CD4-positive, alpha-beta T cell treated with Interleukin-4 for 1 hour (primary cell): ENCODE measurements at places on chromosomes 2 and 18.

DNA sequence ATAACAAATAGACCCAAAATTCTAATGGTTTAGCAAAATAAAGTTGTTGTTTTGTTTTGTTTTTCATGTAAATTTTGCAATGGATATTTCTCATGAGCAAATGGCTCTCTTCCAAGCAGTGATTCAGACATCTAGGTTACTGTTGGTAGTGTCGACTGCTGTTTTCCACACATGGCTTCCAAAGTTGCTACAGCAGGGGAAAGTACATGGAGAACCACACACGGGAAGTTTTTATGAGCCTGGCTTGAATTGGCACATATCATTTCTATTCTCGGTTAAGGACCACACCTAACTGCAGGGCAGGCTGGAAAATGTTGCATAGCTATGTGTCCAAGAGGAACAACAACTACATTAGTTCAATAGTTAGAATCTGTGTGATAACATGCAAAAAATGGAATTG, 262.1 kb downstream of the GALNT13 start:
- DNase-seq: no peak

GRCh38 chr2:45612285-45612684, 1.2 kb upstream of the SRBD1 start:
- no peak for DNase-seq

- no peak for DNase-seq
These were observed 171.9 kb downstream of the HRH4 start for GRCh38 chr18:24632158-24632988.

GRCh38 chr18:24936691-24937090, 415.3 kb downstream of the ZNF521 start:
- no peak for DNase-seq

DNA sequence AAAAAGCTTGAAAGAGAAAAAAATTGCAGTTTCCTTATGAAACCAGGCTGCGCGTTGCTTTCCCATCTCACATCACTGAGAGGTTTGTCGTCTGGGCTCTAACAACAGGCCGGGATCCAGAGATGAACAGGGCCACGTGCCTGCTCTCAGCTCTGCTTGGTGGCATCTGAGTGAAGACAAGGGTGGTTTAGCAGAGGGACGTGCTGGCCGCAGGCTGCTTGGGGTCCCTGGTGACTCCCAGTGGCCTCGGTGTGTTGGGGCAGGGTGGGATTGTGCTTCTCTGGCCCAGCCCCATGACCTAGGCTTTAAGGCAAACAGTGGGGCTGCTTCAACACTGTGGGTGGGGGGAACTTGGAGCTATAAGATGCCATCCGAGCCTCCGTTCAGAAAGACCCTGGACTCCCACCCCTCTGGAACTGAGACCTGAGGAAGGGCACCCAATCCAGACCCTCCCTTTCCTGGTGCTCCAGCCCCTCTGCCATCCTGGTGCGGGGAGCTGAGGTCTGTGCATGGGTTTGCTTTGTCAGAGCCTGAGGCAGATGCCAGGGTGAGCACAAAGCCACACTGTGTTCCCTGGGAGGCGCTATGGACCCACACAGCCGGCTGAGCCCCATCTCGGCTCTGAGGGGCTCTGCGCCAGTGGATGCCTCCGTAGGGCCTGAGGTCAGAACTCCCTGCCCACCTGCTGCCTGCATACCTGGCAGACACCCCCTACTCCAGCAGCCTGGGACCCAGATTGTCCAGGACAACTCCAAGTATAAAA, 18.4 kb upstream of the HPCAL1 start:
- DNase-seq: no peak

GRCh38 chr2:235658351-235659174, 164.7 kb downstream of the AGAP1 start:
- no peak for DNase-seq

GRCh38 chr2:10780491-10780820, 32.1 kb downstream of the PDIA6 start:
- no peak for DNase-seq

DNA sequence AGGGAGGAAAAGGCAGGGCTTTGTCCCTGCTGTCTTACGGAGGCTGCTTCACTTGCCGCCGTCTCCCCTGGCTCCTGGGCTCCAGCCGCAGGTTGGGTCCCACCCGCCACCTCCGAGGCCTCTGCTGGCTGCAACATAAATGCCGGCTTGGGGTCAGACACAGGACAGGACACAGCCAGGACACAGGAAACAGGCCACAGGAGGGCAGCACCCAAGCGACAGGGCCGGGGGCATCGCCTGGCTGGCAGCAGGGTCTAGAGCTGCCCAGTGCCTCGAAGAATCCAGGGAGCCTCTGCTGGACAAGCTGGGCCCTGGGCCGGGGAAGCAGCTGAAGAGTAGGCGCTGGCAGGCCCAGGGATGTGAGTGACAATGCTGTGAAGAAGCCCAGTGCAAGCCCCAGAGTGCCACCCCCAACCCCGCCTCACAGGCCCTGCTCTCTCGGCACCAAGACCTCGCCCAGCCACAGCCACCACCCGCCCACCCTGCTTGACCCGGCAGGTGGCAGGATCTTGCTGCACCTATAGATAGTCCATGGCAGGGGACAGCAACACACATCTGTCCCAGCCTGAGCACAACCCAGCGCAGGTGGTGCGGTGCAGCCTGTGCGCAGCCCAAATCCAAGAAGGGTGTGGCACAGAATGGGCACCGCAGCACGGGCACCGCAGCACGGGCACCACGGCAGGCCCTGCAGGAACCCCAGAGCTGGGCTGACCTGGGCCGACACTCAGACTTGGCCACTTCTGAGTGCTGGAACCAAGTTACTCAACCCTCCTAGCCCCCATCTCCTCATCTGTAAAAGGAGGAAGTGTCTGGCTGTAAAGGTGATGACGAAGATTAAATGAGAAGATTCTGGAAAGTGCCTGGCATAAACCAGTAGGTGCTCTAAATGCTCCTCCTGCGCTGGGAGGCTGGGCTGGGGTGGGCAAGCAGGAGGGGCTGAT, 55.6 kb downstream of the BIN1 start:
- DNase-seq: no peak

DNA sequence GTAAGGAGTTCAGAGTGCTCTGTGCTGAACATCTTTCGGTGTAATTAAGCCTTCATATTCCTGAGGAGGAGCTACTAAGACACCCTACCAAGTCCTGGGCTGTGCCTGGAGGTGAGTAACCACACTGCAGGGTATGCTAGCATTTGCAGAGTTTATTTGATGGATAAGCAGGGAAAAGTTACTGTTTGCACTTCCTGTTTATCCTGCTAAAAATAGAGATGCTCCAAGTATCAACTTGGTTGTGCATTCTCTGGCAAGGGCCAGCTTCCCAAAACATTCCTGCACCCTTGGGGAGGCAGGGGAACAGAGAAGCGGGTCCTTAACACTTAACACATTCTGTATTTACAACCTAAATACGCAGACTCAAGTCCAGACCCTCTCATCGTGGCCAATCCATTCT, 49.8 kb downstream of the PARD6G start:
- no peak for DNase-seq

GRCh38 chr18:9521770-9522169, 46.5 kb downstream of the RALBP1 start:
- DNase-seq: no peak
